Pulmonary artery endothelial cell (primary cell): ENCODE measurements at places on chromosomes 3 and 15.

DNA sequence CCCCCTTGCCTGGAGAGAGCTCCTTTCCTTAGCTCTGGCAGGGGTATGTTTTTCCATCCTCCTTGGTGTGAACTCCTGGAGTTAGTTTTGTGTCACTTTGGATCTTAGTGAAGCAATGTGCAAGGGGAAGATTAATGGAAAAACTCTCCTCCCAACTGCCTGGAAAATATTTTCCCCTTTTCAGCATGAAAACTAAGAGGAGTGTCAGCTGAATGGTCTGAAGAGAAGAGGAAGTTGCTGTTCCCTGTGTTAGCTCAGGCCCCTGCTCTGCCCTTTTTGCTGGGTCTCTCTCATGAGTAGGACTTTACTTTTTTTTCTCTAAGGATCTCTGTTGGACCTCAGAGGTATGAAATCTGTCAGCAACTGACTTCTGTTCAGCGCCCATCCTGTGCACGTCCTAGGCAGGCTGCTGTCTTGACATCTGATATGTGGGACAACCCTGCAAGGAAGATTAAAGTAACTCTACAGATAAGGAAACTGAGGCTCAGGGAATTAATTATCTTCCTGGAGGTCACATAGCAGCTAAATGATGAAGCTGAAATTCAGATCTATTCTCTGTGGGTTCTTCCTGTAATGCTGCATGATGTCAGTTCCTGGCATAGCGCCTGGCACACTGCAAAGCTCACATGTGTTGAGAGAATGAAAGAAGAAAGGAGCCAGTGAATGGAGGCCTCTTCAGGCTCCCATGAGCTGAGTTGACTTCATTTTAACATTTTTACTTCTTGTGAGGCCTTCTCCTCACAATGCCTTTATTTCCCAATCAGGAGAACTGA lies 109.7 kb upstream of the GALNT15 start:
- peak; percentile 71 for DNase-seq

GRCh38 chr3:66856533-66856932 lies 141.6 kb upstream of the KBTBD8 start:
- DNase-seq: no peak

- DNase-seq: no peak
Observed at GRCh38 chr3:43104660-43105595, 951 bp downstream of the POMGNT2 start.

DNA sequence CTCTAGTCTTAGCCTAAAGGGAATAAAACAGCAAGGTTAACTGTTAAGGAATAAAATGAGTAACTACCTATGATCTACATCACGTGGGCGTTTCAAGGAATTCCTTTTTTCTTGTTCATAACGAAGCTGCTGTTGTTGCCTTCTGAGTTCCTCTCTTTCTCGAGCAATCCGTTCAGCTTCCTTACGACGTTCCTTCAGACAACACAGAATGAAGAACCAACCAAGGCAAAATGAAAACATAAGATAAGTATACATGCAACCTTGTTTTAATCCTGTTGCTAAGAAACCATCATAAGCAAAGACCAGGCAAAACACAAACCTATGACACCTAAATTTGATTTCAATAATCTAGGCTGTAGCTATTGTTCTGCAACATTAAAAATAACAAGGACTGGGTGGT lies 44.1 kb downstream of the SLTM start:
- DNase-seq: no peak

DNA sequence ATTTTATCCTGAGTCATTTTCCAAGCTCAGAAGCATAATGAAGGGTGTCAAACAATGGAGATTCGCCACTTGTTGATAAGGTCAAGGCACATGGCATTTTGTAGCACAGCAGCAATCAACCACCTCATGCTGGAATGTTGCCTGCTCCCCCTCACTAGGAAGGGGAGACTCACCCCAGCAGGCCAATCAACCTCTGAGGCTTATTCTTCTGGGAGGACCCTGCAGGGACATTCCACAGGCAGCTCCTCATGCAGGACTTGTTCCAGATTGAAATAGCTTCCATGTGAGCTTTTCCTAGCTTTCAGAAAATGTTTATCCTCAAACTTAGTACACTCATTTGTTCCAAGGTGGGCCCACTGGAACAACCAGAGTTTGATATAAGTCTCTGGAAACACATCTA lies 77.6 kb downstream of the SSR3 start:
- DNase-seq: no peak

DNA sequence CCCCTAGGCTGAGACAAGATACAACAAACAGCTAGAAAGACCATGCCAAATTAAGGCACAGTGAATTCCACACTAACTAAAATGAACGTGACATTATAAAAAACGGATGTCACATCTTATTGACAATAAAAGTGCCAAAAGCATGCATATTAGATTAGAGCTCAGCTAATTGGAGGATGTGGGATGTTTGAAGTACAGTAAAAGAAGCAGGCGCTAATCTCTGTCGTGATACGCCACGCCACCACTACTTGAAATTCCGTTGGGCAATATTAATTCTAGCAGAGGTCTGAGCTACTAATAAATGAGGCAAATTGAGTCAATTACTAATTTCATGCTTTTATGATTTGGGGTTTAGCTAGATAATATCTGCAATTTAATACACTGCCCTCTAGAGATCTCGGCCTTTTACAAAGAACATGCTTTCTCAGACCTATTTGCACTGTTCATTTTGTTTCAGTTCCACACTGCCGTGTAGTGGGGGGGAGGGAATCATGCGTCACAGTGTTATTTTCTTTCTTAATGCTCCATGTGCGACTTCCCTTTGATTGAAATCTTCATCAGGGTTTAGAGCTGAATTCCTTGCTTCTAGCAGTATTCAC lies 52.9 kb upstream of the ROBO2 start:
- DNase-seq: no peak

DNA sequence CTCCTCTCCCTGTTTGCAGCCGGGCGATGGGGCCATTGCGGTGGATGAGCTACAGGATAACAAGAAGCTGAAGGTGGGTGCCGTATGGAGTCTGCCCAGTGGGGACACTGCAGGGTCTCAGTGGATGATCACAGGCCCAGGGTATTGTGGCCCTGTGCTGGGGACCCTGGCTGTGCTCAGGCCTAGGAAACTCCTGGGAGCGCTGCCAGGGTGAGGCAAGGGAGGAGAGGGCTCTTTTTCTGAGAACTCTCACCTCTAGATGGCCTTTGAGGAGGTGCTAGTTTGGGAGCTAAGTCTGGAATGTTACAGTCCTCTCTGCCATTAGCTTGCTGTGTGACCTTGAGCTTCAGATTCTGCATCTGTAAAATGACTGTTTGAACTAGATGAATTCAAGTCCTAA lies 16.4 kb downstream of the SLC24A1 start:
- DNase-seq: no peak

DNA sequence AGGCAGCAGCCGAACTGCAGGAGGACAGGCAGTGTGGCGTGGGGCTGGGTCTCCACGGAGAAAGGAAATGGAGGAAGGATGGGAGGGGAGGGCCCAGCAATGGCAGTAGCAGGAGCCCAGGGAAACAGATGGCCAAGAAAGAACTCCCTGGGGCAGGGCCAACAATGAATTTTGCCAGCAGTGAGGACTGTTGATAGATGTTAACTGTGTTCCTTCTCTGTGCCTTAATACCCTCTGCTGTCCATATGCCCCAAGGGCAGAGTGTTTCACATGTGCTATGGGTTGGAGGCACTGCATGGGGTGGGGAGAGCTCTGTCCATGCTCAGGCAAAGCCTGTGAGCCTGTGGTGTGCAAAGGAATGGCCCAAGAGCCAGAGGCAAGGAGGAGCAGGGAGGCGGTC lies 70.8 kb upstream of the POMGNT2 start:
- no peak for DNase-seq

DNA sequence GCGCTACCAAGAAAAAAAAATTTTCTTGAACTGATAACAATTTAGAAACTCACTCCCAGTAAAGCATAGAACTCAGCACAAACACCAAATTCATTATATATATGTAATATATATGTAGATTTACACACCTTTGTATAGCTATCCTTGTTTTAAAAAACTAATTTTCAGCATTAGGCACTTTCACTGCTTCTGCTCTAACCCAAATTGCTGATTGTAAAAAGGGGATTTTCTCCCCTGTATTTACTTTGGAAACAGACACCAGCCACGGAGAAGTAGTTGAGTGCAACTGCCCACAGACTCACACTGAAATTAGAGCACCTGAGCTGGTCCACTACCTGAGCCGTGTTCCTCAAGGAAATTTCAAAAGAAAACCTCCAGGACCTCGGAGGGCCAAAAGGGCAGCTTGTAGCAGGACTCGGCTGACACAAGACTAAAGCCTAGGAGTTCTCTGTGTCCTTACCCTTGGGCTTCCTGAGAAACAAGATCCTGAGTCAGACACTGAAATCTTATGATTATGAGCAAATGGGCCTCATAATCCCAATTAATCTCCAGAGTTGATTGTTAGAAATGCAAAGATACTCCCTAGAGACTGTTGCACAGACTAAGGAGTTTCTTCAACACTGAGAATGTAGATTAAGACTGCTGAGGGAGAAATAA lies 106.0 kb downstream of the TNIK start:
- DNase-seq: no peak

DNA sequence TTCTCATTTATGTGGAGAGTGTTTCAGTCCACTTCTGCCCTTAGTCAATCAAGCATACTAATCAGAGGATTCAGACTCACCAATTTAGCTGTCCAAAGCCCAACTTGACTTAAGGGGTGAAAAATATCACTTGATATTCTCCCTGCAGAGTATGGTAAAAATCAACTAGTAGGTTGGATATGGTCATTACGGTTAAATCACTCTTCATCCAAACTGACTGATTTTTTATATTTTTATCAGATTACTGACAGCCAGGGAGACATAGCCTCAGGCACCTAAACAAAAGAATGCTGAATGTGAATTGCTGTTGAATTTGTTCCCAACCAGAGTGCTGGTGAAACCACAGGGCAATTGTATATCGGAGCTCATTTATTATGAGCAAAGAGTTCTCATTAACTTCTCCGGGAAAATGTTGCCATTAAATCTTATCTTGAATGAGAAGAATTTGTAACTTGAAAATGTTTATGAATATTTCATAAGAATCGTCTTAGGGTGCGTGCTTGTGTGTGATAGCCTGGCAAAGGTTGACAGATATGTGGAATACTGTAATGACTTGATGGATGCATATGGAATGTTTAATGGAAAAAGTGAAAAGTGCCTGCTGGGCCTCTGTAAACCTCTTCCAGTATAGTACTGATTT lies 411.2 kb downstream of the NAALADL2 start:
- DNase-seq: no peak
